ENCODE measurements at places on chromosomes 6 and 20. TPM values are rescaled to one million over a fixed set of nuclear protein-coding genes. Genes with fewer than 3 reads are reported as not detected.

DNA sequence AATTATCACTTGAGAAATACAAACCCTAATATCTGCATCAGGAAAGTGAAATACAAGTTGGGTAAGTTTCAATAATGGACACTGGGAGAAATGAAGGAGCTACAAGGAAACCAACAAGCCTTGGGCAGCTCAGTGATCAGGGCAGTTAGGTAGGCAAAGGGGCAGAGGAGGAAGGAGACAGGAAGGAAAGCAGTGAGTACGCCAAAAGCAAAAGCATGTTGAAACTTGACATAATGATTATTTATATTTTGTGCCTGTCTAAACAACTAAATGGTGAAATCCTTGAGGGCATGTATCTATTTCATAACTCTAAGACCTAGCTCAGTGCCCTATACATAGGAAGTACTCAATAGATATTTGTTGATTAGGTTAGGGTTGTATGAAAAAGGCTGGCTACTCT, 23.3 kb downstream of the PXT1 start:
- no peak overlapping the region for H3K4me3 ChIP-seq
- DNase-seq, result no peak
- H3K27me3 ChIP-seq, result no peaks in the 10 kb centered on the region
- no peaks in the 10 kb centered on the region for H3K36me3 ChIP-seq
- peaks cover 6% of the 10 kb centered on the region for H3K4me1 ChIP-seq

GRCh38 chr6:79718509-79719247, 87.5 kb downstream of the SH3BGRL2 start:
- no peak for DNase-seq
- H3K4me3 ChIP-seq, result no peak overlapping the region
- H3K4me1 ChIP-seq, result no peaks in the 10 kb centered on the region
- no peaks in the 10 kb centered on the region for H3K27me3 ChIP-seq
- no peaks in the 10 kb centered on the region for H3K36me3 ChIP-seq

DNA sequence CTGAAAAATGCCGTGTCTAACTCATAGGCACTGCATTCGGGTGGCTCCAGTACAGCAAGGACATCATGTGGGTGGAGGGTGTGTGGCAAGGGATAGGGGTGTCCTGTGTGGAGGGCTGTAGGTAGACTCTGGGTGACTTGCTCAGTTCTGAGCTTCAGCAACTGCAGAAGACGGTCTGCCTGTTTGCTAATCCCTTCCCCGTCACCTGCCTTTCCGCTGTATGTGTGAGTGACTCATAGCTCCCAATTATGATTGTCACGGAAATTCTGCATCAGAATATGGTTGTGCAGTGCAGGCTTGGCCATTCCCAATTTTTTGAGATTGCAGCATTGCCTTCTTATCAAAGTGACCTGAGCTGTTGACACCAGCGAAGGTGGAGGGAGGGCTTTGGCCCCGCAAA, 174.3 kb downstream of the CDH4 start:
- no peaks in the 10 kb centered on the region for H3K36me3 ChIP-seq
- no peak overlapping the region for H3K4me3 ChIP-seq
- no peak for DNase-seq
- no peaks in the 10 kb centered on the region for H3K4me1 ChIP-seq

Gene FOXC1
- total RNA-seq, result 12.0 TPM

Gene RREB1
- total RNA-seq, result 26.0 TPM

Gene HLA-DQB1
- total RNA-seq, result not detected

GRCh38 chr6:7727086-7727945, 1.4 kb downstream of the BMP6 start:
- no peaks in the 10 kb centered on the region for H3K36me3 ChIP-seq
- H3K27me3 ChIP-seq, result peaks cover 39% of the 10 kb centered on the region
- DNase-seq, result peak; percentile 7

GRCh38 chr6:73870907-73871306, 174.9 kb downstream of the CD109 start:
- peak; percentile 75 for DNase-seq
- H3K36me3 ChIP-seq, result no peaks in the 10 kb centered on the region
- H3K27me3 ChIP-seq, result no peaks in the 10 kb centered on the region
- no peak overlapping the region for H3K27ac ChIP-seq
- no peak overlapping the region for H3K4me3 ChIP-seq

Gene ARID1B
- total RNA-seq, result 24.2 TPM

DNA sequence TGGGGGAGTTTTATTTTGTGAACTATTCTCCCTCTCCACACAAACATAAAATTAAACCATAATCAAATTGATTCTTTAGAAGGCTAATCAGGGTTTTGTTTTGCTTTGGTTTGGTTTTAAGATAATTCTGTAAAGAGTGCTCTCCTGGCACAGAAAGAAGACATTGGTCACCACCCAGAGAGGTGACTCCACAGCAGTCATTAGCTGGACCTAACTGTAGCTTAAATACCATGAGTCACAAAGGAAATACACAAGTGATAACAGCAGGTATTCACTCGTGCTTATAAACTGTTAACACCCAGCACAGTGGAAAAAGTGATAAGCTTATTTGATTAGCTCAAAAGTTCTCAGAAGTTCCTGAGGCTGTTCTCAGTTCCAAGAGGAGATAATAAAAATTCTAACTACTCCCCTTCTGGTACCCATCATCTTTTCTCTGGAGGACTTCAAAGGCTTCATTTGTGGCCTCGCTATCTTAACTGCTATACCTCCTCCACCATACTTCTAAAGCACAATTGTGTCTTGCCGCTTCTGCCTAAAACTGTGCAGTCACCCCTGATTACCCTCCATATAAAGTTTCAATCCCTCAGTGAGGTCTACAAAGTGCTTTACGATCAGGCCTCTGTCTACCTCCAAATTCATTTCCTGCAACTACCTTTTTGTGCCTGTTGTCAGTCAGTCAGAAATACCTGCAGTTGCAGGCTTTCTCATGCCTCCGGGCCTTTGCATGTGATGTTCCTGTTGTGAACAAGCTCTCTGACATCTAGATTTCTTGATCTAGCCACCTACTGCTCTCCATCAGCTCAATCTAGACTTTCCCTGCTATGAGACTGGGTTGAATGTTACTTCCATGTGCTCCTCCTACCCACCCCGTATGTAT, 201.1 kb downstream of the SAMD5 start:
- no peak overlapping the region for H3K27ac ChIP-seq
- H3K36me3 ChIP-seq, result no peaks in the 10 kb centered on the region
- DNase-seq, result no peak
- no peak overlapping the region for H3K4me3 ChIP-seq
- H3K27me3 ChIP-seq, result no peaks in the 10 kb centered on the region

- DNase-seq, result no peak
- H3K4me1 ChIP-seq, result 0 out of 2 replicates have a peak, but pooled peaks cover 6% of the 10 kb centered on the region
- H3K4me3 ChIP-seq, result no peak overlapping the region
These were observed 72.7 kb downstream of the ELOVL4 start for GRCh38 chr6:79874531-79875134.

Gene TUBB2B
- 5.1 TPM for total RNA-seq

Gene ZNF391
- 5.9 TPM for total RNA-seq

Gene MYLK4
- 0.11 TPM for total RNA-seq

- DNase-seq, result peak; percentile 39
- no peaks in the 10 kb centered on the region for H3K36me3 ChIP-seq
- H3K27me3 ChIP-seq, result no peaks in the 10 kb centered on the region
- peak overlapping the region; percentile 58 for H3K27ac ChIP-seq
- H3K4me1 ChIP-seq, result peaks cover 45% of the 10 kb centered on the region
These were observed 99.6 kb downstream of the OGFRL1 start for GRCh38 chr6:71388068-71388744.

All from PC-3 (cell line).